ENCODE measurements at places on chromosomes 7 and 10.

DNA sequence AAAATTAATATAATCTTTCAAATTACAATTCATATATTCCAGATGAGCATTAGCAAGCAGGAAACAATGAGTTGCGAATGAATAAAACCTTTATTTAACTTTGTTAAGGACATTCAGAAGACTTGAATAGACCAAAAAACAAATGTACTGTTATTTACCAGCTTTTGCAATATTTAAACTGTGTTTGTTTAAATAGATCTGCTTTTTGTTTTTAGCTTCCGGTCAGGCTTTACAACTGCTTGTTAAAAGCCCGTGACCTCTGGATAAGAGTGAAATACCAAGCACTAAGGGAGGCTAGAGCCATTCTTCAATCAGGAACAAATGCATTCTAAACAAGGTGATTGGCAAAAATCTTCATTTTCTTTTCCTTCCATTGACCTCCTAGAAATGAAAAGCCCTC is 184.9 kb upstream of the GNAI1 start:
- no peak for DNase-seq

DNA sequence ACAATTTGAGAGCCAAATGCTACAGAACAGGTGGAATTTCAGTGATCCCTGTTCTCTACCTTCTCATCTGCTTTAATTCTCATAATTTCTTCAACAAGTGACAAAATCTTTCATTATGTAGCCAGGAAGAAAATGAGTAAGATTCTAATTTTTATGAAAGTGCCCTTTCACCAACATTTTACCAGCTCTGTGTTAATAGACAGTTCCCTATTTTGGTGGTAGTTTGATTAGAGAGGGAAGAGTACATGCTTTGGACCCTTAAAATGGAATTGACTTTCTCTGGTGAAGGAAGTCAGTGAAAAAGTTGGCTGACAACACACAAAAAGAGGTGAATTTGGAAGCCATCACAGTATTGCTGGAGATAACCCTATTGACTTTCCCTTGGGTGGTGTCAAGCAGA is 61.7 kb downstream of the CACNB2 start:
- no peak for DNase-seq

- DNase-seq = no peak
Observed at GRCh38 chr7:80659120-80660055, 20.9 kb downstream of the CD36 start.

DNA sequence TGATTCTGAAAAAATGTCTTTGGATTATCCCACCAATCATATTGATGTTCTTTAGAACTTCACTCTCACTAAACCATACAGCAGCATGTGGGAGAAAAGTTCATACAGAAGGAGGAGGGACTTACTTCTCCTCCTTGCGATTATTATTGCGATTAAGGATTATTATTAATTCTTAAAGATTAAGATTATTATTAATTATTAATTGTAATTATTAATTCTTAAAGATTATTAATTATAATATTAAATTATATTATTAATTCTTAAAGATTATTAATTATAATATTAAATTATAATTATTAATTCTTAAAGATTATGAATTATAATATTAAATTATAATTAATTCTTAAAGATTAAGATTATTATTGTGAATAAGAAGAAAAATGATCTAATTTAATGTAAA is 80.5 kb downstream of the MACC1 start:
- no peak for DNase-seq

- DNase-seq = no peak
Observed at GRCh38 chr10:132460691-132461090, 63.7 kb downstream of the PWWP2B start.

All from effector memory CD8-positive, alpha-beta T cell (primary cell).